Esophagus squamous epithelium (tissue), 5 donors: ENCODE measurements at places on chromosomes 12 and 14.

- H3K27ac ChIP-seq: no peak overlapping the region
- DNase-seq: no peak
- no peaks in the 10 kb centered on the region for H3K4me1 ChIP-seq
- H3K27me3 ChIP-seq: peaks cover 3% of the 10 kb centered on the region
- H3K36me3 ChIP-seq: no peaks in the 10 kb centered on the region
These were observed 39.4 kb downstream of the FAM222A start for GRCh38 chr12:109753054-109753401.

GRCh38 chr14:73146111-73146510, 9.8 kb downstream of the PSEN1 start:
- no peak for DNase-seq
- H3K4me1 ChIP-seq: peaks cover 6% of the 10 kb centered on the region
- H3K27me3 ChIP-seq: no peaks in the 10 kb centered on the region
- H3K27ac ChIP-seq: no peak overlapping the region
- H3K36me3 ChIP-seq: peaks cover 10% of the 10 kb centered on the region
- H3K4me3 ChIP-seq: no peak overlapping the region

DNA sequence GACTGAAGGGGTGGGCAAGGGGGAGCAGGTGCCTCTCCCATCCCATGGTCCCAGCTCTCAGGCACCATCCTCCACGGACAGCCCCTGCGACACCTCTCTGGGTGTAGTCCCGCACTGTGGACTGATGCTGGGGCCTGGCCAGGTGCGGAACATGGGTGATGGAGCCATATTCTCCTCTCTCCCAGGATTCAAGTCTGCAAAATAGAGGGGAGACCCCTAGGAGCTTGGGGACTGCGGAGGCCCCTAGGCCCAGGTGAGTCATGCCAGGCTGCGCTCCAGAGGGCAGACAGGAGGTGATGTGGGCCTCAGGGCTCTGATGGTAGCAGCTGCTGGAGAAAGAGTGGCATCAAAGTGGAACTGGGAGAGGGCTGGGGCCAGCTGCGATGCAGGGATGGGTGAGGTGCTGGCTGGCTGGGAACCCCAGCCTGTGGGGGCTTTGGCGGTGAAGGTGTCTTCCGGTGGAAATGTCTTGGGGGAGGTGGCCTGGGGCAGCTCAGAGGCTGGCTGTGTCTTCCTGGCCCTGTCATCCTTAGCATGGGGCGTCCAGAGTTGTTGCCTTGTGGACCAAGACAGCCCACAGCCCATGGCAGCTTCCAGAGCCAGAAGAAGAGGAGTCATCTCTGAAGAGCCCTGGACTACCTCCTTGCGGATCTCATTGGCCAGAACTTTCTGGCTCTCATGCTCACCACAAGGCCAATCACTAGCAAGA, 149.1 kb downstream of the KIF26A start:
- H3K27ac ChIP-seq: no peak overlapping the region
- H3K4me3 ChIP-seq: no peak overlapping the region
- no peaks in the 10 kb centered on the region for H3K27me3 ChIP-seq
- no peak for DNase-seq

DNA sequence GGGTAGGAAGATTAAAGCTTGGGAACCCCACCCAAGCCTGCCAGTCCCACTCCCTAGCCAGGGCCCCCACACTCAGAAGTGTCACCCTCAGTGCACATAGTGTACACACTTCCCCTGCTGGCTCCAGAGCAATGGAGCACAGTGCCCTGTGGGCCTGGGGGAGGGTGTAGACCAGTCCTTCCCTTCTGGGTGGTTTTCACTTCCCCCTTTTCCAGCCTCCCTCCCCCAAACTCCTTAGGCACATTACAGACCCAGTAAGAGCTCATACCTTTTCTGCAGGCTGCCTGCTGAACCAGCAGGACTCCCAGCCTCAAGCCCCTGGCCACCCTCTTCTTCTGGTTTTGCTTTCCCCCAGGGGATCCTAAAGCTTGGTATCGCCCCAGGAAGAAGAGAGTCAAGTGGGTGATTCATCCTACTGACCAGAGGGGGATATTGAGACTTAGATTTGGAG, at the start of gene ZNF385A:
Gene ZNF385A (minus strand): TSS at position 143 of the 451 bp plus-strand sequence. CDS start 219 bp downstream, outside the sequence.
- H3K4me3 ChIP-seq: no peak within 1 kb of the TSS
- H3K27ac ChIP-seq: peak within 1 kb of the TSS; percentile 82

GRCh38 chr12:2958432-2959191, 585 bp upstream of the TEAD4 start:
- DNase-seq: no peak
- H3K27ac ChIP-seq: peak overlapping the region; percentile 84
- H3K36me3 ChIP-seq: no peaks in the 10 kb centered on the region
- H3K27me3 ChIP-seq: no peaks in the 10 kb centered on the region
- peak overlapping the region; percentile 60 for H3K4me3 ChIP-seq

- no peak overlapping the region for H3K4me3 ChIP-seq
- H3K4me1 ChIP-seq: peaks cover 37% of the 10 kb centered on the region
- H3K27ac ChIP-seq: no peak overlapping the region
- no peak for DNase-seq
- H3K27me3 ChIP-seq: no peaks in the 10 kb centered on the region
These were observed 10.3 kb downstream of the FBRSL1 start for GRCh38 chr12:132500142-132500855.

- H3K27me3 ChIP-seq: no peaks in the 10 kb centered on the region
- DNase-seq: no peak
- H3K4me1 ChIP-seq: no peaks in the 10 kb centered on the region
- no peak overlapping the region for H3K4me3 ChIP-seq
- H3K36me3 ChIP-seq: no peaks in the 10 kb centered on the region
These were observed 383.4 kb downstream of the VRK1 start for GRCh38 chr14:97180304-97181200.

GRCh38 chr14:58637040-58637390, 747 bp upstream of the DACT1 start:
- H3K36me3 ChIP-seq: no peaks in the 10 kb centered on the region
- no peak for DNase-seq
- H3K4me3 ChIP-seq: peak overlapping the region; percentile 43
- H3K27ac ChIP-seq: peak overlapping the region; percentile 65
- peaks cover 57% of the 10 kb centered on the region for H3K4me1 ChIP-seq

DNA sequence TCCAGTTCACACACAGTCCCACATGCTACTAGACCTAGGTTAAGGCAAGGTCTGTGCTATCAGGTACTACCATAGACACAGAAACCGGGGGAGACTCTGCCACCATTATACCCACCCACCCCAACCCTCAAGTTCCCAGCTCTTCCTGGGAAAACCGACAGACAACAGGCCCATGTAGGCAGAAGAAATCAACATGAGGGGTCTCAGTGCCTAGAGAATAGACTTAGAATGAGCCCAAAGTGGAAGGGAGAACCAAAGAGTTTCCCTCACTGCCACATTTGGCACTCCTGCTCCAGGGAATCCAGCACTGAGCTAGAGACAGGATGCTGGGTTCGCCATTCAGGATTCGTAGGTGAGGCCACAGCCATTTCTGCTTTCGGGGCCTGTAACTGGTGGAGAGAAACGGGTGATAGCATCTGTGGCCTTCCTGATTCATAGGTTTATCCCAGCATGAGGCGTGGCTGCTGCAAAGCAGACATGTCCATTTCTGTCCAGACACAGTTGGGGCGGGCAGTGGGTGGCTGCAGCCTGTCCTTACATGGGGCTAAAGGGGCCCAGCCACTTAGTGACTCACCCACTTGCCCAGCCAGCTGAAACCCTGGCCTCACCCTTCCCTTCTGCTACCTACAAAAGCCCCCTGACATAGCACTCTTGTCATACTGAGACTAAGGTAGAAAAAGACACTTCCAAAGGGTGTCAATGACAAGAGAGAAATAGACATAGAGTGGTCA, 69.4 kb downstream of the IRF2BPL start:
- no peaks in the 10 kb centered on the region for H3K27me3 ChIP-seq
- H3K4me1 ChIP-seq: peaks cover 48% of the 10 kb centered on the region
- no peak for DNase-seq

GRCh38 chr12:31736472-31736871, 7.7 kb upstream of the AMN1 start:
- peaks cover 28% of the 10 kb centered on the region for H3K4me1 ChIP-seq
- H3K27ac ChIP-seq: no peak overlapping the region
- no peak for DNase-seq
- no peaks in the 10 kb centered on the region for H3K36me3 ChIP-seq
- no peaks in the 10 kb centered on the region for H3K27me3 ChIP-seq
- H3K4me3 ChIP-seq: no peak overlapping the region
